Stimulated activated CD4-positive, alpha-beta T cell treated with anti-CD3 and anti-CD28 coated beads, TNF-alpha, amount 100 ng/mL, for 24 hours (primary cell): ENCODE measurements at places on chromosomes 7 and 10.

- DNase-seq, result no peak
Measured at GRCh38 chr7:71329030-71329660, 197.2 kb downstream of the GALNT17 start.

- DNase-seq, result no peak
Measured at GRCh38 chr10:121771966-121772365, 155.9 kb downstream of the ATE1 start.

DNA sequence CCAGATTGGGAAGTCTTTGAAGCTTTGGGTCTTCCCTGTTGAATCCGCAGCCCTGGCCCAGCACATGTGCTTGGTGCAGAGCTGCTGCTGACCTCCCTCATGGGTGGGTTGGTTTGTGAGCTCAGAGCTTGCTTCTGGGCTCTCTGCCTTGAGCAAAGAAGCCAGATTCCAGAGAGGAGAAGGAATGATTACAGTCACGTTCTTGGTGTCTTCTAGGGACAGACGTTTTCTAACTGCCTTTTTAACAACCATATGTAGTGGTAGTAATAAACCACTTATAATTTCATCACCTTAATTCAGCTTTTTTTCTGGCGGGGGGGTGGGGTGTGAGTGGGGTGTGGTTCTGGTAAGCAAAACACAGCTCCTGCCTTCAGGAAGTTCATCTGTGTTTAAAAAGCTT lies 39.5 kb downstream of the LRMDA start:
- no peak for DNase-seq

DNA sequence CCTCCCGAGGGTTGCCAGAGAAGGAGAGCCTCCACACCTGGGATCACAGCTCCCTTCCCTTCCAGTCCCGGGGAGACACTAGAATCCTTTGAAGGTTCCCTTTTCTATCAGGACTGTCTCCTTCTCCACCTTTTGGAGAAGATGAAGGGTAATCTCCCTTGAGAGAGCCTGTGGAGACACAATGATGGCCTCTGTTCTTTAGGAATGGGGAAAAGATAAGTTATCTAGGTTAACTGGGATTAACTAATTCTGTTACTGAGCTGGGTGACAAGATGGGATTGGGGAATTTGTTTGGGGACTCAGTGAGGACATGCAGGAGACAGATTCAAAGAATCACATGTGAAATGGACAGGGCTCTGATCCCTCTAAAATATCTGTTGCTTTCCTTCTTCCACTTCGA lies 181.1 kb upstream of the BMPER start:
- no peak for DNase-seq

GRCh38 chr10:5546891-5547680 lies 22.3 kb downstream of the CALML3 start:
- DNase-seq, result no peak

- no peak for DNase-seq
Measured at GRCh38 chr10:58220769-58221451, 46.8 kb downstream of the IPMK start.

DNA sequence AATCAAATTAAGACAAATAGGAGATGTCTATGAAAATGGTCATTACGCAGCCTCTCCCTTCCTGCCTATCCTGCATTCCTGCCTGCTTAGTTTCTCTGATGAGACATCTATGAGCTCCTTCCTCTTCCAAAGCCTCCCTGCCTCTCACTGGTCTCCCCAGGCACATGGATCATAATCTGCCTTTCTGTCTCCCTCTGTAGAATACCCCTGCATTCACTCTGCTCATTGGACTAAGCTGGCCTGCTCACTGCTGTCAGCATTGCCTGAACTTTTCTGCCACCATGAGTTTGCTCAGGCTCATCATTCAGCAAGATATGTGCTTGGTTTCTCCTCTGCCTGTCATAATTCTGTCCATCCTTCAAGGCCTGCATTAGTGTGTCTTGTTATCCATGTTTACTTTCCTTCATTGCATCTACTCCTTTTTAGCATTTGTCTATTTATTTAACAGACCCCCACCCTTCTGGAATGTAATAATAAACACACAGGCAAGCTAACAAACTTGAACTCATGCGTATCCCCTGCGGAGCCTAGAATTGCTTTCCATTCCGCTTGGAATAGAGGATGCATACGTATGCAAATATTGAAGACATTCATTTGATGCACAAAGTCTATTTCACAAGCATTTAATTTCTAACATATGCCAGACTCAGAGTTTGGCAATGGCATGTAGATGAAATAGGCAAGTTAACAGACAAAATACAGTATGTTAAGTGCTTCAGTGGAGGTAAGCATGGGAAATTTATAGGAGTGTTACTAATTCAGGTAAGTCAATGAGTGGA lies 88.3 kb downstream of the PTPRZ1 start:
- DNase-seq, result no peak

DNA sequence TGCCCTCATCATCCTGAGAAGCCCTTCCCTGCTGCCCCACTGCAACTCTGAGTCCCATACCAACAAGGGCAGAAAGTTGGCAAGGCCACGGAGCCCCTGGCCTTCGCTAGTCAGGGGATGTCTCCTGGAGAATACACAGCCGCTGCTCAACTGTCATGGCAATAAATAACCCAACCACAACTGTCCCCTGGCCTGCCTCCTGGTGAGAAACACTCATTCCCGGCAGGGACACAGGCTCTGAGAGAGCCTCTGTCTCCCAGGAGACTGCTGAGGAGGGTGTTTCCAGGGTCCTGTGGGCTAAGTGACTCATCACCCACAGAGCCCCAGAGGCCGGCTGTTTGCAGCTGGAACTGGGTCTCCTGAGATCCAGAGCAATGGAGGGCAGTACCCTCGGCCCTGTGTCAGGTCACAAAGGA lies 354.1 kb downstream of the TNS3 start:
- no peak for DNase-seq

DNA sequence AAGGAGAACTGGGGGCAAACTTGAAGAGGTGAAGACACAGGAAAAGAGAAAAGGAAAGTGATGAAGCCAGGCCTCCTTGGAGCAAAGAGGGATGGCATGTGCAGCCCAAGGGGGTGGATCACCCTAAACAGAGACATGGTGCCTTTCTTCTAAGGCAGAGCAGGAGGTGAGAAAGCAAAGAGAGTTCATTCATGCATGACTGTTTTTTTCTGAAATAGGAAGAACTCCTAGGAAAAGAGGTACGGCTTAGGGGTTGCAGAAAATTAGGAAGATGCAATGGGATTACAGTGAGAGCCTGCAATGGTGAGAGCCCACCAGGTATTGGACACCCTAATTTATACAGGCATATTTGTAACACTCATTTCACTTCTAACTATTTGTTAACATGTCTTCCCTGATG lies 15.9 kb downstream of the ITGB1 start:
- DNase-seq, result no peak

GRCh38 chr7:33904681-33905388 lies 504 bp upstream of the BMPER start:
- no peak for DNase-seq

DNA sequence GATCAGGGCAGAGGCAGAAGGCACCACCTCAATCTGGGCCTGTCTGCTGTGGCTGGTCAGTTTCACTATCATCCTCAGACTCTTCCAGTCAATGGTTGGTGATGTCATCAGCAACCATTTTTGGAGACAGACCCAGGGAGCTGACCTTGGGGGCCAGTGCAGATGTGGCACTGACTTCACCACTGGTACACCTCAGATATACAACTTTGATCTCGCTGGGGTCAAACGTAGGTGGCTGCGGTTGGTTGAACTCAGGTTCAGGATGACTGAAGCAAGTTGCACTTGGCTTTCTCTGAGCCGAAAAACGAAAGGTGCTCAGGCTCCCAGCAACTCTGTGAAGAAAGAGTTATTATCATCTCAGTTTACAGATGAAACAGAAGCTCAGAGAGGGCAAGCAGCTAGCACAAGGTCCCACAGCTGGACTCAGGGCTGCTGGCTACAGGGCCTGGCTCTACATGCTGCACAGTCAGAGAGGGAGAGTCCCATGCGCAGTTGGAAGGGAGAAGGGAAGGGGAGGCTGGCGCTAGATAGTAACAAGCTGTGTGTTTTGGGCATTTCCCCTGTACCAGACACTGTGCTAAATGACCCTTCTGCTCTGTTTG lies 27.2 kb downstream of the ANKRD16 start:
- DNase-seq, result no peak

DNA sequence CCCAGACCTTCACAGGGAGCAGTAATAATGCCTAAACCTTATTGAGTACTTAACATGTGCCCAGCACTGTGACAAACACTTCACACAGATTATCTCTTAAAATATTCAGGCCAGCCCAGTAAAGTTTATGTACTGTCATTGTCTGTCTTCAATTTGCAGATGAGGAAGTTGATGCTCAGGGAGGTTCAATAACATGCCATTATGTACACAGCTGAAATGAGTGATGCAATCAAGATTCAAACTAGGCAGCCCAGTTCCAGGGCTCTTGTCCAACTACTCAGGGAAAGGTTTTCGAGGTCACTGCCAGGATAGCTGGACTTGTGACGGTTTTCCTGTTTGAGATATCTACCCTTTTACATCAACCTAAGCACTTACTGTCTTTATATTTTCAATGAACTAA lies 56.1 kb downstream of the AUTS2 start:
- DNase-seq, result no peak

- no peak for DNase-seq
Measured at GRCh38 chr7:63067897-63068585, 930.6 kb upstream of the ZNF722 start.
